NCI-H2029 treated with DMSO at 0.1 percent for 48 hours (cell line): ENCODE measurements at places on chromosomes 11 and 22.

DNA sequence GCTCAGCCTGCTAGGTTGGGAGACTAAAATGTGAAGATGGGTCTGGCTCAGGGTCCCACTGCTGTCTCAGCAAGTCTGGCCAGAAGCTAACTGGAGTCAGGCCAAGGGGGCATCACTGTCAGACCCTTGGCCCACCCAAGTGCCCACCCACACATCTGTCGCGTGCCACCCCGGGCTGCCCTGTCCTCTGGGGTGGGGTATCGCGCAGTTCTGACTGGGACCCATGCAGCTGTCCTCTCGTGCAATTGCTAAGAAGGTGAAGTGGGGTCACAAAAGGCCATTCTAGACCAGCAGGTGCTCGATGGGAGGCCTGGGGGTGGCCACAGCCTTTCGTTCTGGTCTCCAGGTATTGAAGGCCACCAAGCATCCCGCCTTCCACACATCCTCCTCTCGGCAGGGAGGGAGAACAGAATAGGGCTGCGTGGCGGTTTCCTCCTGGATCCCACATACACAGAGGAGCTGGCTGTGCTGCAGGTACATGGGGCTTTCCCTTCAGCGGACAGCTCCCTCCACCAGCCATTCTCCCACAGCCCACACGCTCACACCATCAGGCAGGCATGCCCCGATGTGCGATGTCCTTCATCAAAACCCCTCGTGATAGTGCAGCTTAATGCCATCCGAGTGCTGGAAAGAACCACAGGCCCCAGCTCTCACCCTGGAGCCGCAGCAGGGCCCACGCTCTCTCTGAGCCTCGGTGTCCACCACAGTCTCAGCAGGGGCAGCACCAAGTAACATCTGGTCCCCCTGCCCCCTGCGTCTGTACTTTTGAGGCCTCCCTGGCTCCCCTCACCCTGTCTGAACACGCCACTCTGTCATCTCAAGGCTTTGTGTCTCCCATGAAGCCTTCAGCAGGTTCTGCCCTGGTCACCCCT, 37.6 kb downstream of the SHANK2 start:
- no peak for DNase-seq

DNA sequence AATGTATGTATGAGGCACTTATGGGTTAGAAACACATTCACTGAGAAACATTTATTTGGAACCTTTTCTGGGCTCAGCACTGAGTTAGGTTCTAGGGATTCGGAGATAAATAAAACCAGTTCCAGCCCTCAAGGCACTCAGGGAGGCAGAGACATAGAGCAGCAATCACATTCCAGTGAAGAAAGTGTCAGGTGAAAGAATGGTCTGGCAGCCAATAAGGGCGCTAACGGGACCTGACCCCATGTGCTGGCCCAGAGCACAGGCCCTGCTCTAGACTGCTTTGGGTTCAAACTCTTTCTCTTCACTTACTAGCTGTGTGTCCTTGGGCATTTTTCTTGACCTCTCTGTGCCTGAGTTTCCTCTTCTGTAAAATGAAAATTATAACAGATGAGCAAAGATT, 146.0 kb upstream of the SYT13 start:
- no peak for DNase-seq

DNA sequence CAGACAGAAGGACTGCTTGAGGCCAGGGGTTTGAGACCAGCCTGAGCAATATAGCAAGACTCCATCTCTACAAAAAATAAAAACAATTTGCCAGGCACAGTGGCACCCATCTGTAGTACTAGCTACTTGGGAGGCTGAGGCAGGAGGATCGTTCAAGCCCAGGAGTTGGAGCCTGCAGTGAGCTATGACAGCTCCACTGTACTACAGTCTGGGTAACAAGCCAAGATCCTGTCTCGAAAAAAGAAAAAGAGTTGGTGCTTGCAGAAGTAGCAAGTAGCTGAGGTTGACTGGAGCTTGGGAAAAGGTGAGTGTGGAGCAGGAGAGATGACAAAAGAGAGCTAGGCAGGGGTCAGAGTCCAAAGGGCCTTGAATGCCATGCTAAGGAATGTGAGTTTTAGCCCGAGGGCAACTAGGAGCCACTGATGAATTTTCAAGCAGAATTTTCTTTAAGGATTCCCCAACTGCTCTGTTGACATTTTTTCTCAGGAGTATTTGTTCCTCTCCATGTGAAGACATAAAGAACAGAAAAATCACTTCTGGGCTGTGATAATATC, 3.1 kb downstream of the AP1B1 start:
- no peak for DNase-seq

GRCh38 chr11:94862926-94863880, 95.0 kb downstream of the AMOTL1 start:
- no peak for DNase-seq

DNA sequence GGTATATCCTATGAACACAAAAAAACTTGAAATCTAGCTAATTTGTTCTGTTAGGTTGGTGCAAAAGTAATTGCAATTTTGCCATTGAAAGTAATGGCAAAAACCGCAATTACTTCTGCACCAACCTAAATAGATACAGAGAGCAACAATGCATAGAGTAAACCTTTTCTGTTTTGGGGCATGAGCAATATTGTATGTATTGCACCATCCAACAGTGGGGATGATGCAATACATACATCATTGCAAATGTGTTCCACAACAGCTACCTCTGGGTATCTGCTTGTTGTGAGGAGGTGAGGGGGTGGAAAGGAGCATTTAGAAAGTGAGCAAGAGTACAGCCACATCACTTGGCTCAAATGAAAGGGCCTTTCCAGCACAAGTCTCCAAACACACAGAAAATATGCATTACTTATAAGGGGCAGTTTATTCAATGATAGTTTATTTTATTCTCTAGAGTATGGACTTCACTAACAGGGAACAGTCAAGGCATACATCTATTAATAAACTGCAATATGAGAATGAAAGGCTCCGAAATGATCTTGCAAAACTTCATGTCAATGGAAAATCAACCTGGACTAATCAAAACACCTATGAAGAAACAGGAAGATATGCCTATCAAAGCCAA, 77.3 kb downstream of the DEUP1 start:
- DNase-seq, result no peak

DNA sequence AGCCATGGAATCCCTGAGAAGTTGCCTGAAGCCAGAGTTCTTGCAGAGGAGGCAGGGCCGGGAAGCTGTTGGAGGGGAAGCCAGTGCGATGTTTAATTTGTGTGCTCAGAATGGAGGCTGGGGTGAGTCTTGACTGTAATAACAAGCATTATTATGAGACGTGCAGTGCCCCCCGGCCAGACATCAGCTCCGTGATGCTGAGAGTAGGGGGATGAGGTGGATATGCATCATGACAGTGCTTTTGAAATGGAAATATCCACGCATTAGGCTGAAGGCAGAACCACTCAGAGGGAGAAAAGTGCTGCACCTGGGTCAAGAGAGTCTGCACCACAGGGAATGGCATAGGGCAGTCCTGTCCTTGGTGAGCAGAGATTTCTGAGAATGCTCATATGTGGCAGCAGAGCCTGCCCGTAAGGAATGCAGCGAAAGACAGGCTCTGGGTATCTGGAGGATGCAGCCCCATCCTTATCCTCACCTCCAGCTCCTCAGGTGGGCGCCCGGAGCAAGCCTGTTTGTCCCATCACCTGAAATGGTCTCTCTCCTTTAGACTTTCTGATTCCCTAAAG, 37.6 kb upstream of the SEZ6L start:
- no peak for DNase-seq

DNA sequence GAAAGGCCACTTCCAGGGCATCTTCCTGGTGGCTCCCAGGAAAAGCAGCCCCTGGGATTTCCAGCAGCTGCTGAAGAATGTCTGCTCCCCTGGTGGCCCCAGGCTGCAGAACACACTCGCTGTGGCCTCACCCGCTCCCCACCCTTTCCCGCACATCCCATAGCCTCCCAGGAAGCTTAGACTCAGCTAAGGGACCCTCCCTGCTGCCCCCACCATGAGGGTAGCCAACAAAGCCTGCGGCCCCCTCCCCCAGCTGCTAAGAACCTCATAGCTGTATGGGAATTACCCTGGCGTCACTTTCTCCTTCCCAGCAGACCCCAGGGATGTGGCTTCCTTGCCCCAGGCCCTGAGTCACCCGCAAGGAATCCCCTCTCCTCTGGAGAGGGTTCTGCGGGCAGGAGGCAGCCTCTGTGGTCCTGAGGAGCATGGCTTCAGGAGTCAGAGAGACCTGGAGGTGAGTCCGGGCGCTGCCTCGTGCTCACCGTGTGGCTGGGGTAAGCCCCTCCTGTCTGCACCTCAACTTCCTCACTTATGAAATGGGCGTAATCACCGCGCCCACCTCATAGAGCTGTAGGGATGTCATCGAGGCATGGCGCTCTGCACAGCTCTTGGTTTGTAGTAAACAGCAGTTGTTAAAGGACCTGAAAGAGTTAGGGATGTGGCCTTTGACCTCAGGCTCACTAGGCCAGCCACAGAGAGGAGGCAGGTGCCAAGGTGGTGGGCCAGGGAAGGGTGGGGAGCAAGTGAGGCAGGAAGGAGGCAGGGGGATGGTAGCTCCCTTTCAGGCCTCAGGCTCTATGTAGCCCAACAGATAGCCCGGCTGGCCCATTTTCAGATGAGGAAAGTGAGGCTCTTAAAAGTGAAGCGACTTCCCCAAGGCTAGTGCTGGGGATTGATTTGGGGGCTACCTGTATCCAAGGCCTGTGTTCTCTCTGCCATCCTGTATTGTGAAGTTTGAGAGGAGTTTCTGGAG, 71.2 kb downstream of the LRRC32 start:
- DNase-seq, result no peak

GRCh38 chr11:71311176-71311925, 59.0 kb upstream of the SHANK2 start:
- DNase-seq, result no peak

DNA sequence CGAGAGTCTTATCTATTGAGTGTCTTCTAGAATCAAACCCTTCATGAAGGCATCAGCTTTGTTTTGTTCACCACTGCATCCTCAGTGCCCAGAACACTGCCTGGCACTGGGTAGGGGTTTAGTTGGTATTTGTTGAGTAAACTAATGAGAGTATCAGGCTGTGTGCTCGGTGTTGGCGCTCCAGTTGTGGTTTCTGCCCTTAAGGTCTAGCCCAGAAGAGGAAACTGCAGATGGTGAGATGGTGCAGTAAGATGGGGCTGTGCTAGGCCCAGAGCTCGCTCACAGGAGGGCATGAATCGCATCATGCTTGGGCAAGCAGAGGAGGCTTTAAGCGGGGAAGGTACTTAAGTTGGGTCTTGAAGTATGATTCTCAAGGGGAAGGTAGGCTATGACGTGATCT, 97.2 kb downstream of the FBXO7 start:
- no peak for DNase-seq

- DNase-seq, result no peak
These were observed 153.2 kb upstream of the NARS2 start for GRCh38 chr11:78727816-78728215.

DNA sequence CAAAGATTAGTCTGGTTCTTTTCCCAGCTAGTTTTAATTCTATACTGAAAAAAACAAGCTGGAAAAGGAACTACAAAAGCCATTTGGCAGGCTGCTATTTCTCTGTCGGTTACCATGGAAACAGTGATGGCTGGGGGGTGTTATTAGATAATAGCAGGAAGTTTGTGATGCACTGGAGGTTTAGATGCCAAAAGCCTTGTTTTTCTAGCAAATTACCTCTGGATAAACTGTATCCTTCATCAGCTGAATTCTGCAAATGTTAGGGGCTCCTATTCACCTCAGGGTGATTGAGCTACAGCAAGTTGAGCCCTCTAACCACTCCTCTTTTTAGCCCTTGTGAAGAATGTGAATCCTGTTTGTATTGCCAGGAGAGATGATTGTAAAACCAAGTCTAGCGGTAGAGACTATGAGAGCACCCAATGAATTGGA, 25.2 kb downstream of the ALKBH3 start:
- no peak for DNase-seq

GRCh38 chr11:18100926-18101656, 4.8 kb downstream of the SAAL1 start:
- DNase-seq, result no peak
